Stimulated activated CD8-positive, alpha-beta memory T cell treated with anti-CD3 and anti-CD28 coated beads, Interleukin-7, amount 100 ng/mL, for 1 hour (primary cell): ENCODE measurements at places on chromosomes 1 and 21.

DNA sequence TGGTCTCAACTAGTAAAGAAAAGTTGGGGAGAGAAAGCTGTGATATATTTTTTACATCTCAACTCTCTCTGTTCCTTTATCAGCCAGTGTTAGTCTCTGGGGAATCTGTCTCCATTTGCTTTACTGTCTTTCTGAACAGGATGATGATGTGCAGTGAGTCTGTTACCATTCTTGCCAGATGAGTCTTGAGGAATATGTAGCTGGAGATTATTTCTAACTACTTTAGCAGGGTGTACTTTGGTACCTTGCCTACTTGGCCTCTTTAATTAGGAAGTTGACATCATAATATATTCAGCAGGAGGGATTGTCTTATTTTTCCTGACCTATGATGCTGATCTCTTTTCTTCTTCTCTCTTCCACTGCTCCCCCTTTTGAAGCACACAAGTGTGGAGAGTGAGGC is 15.7 kb upstream of the HAX1 start:
- DNase-seq: no peak

- no peak for DNase-seq
Observed at GRCh38 chr1:18989896-18990295, 33.4 kb upstream of the IFFO2 start.

- DNase-seq: no peak
Observed at GRCh38 chr1:183652547-183653461, at the start of gene APOBEC4. Gene APOBEC4 (minus strand): TSS chr1:183653316. CDS start chr1:183648781, 4,535 bp downstream.

GRCh38 chr21:32523988-32524719 is 61.2 kb downstream of the TCP10L start:
- no peak for DNase-seq

- no peak for DNase-seq
Observed at GRCh38 chr1:172343240-172344160, 77.0 kb upstream of the C1orf105 start.

DNA sequence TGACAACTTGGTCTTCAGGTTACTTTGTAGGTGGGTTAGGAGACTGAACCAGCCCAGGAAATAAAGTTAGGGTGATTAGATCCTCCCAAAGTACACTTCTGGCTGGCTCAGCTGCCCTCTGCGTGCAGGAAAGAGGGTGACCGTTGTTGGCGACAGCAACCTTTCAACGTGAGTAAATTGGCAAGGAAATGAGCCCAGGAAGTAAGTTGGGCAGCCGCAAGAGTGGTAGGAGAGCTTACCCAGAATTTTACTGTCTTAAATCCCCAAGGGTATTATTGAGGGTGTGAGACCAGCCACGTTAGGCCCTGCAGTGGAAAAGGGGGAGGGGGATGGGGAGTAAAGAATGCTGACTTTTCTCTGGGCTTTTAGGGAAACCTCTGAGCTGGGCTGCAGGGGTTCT is 1.6 kb downstream of the TENT5C start:
- DNase-seq: peak; percentile 26

GRCh38 chr1:113980110-113980509 is 836 bp downstream of the OLFML3 start:
- no peak for DNase-seq

DNA sequence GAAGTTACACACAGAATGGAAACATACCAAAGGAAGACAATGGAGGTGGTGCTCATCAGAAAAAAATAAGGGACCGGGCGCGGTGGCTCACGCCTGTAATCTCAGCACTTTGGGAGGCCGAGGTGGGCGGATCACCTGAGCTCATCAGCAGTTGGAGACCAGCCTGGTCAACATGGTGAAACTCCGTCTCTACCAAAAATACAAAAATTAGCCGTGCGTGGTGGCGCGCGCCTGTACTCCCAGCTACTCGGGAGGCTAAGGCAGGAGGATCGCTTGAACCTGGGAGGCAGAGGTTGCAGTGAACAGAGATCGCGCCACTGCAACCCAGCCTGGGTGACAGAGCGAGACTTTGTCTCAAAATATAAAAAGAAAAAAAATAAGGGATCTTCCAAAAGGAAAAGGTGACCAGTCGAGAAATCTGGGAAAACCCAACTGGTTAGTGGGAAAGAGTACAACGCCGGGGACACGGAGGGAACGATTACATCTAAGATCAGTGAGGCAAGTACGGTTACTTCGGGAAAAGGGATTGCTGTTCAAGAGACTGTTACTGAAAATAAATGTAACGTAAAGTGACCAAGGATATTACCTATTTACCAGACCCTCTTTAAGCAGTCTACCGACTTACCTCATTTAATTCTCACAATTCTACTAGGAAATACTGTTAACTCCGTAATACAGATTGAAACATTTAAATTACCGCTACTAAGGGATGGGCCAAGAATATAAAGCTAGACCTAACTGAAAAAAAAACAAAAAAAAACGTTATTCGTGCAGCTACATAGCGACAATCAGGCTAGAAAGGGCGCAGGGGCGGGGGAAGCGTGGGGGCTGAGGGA is 822 bp downstream of the CCT3 start:
- DNase-seq: no peak

GRCh38 chr21:14875704-14876523 is 188.9 kb downstream of the NRIP1 start:
- no peak for DNase-seq

DNA sequence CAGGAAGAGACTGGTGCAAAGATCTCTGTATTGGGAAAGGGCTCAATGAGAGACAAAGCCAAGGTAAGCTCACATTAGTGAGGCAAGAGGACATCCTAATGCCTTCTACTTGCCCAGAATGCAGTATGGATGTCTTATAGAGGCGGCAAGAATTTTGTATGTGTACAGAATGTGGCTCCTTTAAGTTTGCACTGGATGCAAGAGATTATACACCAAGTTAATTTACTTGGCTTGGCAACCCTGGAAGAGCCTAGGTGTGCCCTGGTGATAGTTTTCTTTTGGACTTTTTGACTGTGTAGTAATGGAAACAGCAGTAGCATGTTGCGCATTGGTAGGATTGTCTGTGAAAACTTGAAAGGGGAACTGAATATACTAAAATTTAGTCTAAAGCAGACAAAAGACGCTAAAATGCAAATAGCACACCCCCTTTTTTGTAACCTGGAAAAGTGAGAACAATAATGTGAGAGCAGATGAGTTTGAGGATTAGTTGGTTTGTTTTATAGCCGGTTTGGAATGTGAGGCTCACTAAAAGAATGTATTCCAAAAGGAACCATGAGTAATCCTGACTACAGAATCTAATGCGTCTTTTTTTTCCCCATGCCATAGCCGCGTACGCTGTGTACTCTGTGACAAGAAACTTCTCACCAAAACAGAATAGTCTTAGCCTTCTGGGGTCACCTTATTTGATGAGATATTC is 18.1 kb downstream of the KHDRBS1 start:
- no peak for DNase-seq

GRCh38 chr1:196001188-196001587 is 607.1 kb downstream of the KCNT2 start:
- DNase-seq: no peak

DNA sequence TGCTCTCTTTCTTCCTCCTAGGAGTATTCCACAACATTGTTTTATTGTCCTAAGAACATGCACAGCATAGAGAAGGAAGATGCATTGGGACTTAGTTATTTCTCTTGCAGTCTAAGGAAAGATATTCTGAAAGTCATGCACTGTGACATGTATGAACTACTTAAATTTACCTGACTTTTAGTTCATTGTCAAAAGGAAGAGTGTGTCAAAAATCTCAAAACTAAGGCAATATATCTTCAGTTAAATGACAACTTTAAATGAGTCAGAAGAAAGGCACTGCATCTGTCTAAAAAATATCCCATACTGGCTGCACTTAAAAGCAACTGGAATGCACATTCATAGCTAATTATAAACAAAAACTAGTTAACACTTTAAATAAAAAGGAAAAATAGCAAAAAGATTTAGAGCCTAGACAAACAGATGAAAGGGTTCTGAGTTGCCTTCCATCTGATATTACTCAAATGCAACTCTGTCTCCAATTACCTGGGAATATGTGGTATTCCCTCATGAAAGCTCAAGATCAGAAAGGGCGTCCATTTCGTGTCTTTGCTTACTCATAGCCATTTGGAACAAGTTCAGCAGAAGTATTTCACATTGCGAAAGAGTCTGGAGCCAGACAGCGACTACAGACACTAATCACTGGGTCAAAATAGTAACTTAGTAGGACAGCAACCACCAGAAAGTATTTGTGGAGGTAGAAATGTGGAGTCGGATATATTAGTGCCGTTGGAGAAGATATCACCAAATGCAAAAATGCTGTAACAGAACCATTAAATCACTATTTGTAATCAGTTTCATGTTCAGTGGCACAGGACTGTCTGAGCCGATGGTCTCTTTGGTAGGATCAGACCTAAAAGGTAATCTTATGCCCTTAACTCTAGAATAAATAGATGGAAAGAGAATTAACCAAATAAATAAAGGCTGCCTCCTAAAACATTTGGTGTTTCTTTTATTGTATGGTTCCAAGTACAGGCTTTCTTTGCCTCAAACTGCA is 225.7 kb downstream of the GREM2 start:
- DNase-seq: no peak

- no peak for DNase-seq
Observed at GRCh38 chr1:98316286-98316905, 345.1 kb upstream of the SNX7 start.

- DNase-seq: no peak
Observed at GRCh38 chr21:44887126-44887806, 13.8 kb upstream of the PTTG1IP start.

DNA sequence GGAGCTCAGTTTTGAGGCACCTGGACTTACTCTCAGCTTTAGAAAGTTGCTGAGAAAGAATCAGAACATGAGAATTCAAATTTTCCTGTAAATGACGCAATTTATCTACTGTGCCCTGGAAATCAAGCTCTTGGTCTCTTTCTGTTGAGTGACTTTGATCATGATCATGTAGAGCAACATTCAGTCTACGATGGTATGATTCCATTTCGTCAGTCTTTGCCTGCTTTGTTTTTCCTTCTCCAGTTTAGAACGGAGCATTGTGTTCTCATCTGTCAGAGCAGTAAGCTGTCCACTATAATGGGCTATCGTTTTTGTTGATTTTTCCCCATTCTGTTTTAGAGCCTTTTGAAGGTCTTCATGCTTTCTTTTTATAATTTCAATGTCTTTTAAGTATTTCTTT is 20.7 kb downstream of the SFT2D2 start:
- no peak for DNase-seq

- DNase-seq: no peak
Observed at GRCh38 chr1:38814444-38814983, 45.1 kb downstream of the RRAGC start.

- DNase-seq: no peak
Observed at GRCh38 chr1:167504467-167504827, 13.9 kb downstream of the CD247 start.

GRCh38 chr1:22780696-22781095 is 70.1 kb downstream of the EPHB2 start:
- DNase-seq: no peak

DNA sequence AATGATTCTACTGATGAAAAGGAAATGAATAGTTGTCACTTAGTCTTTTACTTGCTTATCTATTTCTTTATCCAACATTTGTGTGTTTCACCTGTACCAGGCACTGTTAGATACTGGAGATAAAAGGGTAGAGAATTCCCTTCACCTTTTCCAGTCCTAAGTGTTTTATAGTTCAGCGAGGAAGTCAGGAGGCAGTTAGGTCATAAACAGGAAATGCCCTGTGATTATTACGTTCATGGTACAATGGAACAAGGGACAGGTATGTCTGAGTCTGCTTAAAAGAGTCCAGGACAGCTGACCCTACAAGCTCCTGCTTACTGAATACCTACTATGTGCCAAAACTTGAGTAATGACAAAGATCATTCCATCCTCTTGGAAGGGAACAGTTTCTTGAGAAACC is 77.8 kb downstream of the TNR start:
- DNase-seq: no peak

DNA sequence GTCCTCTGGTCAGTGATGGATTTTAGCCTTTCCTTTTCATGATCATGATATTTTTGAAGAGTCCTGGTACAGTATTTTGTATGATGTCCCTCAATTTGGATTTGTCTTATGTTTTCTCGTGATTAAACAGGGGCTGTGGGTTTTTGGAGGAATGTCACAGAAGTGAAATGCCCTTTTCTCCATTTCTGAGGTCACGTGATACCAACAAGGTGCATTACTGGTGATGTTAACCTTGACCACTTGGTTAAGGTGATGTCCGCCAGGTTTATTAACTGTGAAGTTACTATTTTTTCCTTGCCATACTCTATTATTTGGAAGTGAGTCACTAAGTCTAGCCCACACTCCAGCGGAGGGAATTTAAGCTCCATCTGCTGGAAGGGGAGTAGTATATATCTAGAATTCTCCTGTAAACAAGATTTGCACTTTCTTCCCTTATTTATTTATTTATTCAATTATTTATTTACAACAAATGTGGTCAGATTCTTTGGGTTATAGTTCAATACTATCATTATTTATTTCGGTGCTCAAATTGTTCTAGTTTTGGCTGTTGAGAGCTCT is 123.4 kb downstream of the HIVEP3 start:
- DNase-seq: no peak

- no peak for DNase-seq
Observed at GRCh38 chr1:180952657-180953013, 39.9 kb downstream of the KIAA1614 start.

GRCh38 chr21:39805983-39806382 is 61.0 kb downstream of the IGSF5 start:
- no peak for DNase-seq

DNA sequence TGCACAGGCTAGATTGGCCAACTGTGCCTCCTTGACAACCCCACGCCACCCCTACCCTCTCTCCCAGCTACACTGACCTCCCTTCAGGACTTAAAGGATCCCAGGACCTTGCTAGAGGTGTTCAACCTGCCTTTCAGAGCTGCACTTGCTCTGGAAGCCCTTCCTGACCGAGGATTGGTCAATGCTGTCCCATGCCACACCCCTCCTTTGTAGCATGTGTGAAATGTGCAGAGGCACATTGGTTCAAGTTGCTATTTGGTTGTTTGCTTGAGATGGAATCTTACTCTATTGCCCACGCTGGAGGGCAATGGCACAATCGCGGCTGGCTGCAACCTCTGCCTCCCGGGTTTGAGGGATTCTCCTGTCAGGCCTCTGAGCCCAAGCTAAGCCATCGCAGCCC is 21.8 kb downstream of the ACTA1 start:
- no peak for DNase-seq

DNA sequence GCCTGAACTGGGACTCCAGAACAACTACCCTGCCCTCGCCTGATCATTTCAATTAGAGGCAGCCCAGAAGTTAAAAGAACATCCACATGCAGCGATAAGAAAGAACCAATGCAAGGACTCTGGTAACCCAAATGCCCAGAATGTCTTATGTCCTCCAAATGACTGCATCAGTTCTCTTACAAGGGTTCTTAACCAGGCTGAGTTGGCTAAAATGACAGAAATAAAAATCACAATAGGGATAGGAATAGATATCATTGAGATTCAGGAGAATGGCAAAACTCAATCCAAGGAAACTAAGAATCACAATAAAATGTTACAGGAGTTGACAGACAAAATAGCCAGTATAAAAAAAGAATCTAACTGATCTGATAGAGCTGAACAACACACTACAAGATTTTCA is 80.1 kb upstream of the PTGFR start:
- DNase-seq: no peak

GRCh38 chr1:68051475-68051874 is 1.0 kb upstream of the DIRAS3 start:
- DNase-seq: no peak

GRCh38 chr1:179840107-179840506 is 37.5 kb downstream of the TOR1AIP2 start:
- no peak for DNase-seq

GRCh38 chr1:28096210-28097099 is 8.0 kb upstream of the EYA3 start:
- no peak for DNase-seq

GRCh38 chr1:6170742-6171201 is 9.3 kb downstream of the CHD5 start:
- no peak for DNase-seq
